ENCODE measurements at places on chromosomes 12 and 14.

- DNase-seq, result no peak
Observed at GRCh38 chr14:41758011-41758665, 151.5 kb downstream of the LRFN5 start.

DNA sequence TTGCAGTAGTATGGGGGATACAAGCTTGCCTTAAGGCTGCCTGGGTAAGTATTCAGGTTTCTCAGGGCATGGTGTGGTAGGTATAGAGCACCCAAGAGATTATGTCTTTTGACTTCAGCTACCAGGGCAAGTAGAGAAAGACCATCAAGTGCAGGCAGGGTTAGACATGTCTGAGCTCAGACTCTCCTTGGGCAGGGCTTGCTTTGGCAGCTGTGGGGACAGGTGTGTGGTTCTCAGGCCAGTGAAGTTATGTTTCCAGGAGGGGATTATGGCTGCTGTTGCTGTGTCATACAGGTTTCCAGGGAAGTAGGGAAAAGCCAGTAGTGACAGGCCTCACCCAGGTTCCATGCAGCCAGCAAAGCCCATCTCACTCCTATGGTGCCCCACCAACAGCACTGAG, 1040.4 kb downstream of the FLRT2 start:
- no peak for DNase-seq

- no peak for DNase-seq
Observed at GRCh38 chr12:92158796-92159439, 13.3 kb upstream of the BTG1 start.

- DNase-seq, result no peak
Observed at GRCh38 chr12:95712269-95712668, 78.3 kb downstream of the NTN4 start.

- DNase-seq, result no peak
Observed at GRCh38 chr14:74348735-74349463, 628 bp downstream of the VRTN start.

Measured in suprapubic skin (tissue), 4 donors.